Left colon (tissue), 2 donors: ENCODE measurements at places on chromosomes 13 and 19. TPM values are rescaled to one million over a fixed set of nuclear protein-coding genes. Genes with fewer than 3 reads are reported as not detected.
A peak's percentile ranks its signal among the peaks of the same experiment; 100 is the strongest.

Gene SLITRK6
- total RNA-seq, result 3.3 TPM

DNA sequence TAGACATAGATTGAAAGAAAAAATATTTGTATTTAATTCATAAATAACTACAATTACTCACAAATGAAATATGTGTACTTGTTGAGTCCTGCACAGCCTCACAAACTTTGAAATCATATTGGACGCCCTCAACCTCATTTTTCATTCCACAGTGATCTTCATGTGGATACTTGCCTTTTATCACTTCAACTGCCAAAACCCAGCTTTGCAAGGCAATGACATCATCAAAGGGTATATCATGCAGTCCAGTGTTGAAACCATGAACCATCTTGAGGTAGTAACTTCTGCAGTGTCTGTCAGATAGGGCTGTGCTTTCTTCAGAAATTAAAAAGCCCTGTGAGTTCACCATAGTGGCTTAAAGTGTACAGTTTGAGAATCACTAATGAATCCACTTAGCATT is 82.2 kb downstream of the HS6ST3 start:
- no peak for DNase-seq

- no peak for DNase-seq
Observed at GRCh38 chr13:45833663-45834375, 17.7 kb downstream of the SIAH3 start.

- no peak for DNase-seq
Observed at GRCh38 chr13:113192902-113193301, 15.6 kb downstream of the PCID2 start.

Gene CRX
- total RNA-seq, result not detected

DNA sequence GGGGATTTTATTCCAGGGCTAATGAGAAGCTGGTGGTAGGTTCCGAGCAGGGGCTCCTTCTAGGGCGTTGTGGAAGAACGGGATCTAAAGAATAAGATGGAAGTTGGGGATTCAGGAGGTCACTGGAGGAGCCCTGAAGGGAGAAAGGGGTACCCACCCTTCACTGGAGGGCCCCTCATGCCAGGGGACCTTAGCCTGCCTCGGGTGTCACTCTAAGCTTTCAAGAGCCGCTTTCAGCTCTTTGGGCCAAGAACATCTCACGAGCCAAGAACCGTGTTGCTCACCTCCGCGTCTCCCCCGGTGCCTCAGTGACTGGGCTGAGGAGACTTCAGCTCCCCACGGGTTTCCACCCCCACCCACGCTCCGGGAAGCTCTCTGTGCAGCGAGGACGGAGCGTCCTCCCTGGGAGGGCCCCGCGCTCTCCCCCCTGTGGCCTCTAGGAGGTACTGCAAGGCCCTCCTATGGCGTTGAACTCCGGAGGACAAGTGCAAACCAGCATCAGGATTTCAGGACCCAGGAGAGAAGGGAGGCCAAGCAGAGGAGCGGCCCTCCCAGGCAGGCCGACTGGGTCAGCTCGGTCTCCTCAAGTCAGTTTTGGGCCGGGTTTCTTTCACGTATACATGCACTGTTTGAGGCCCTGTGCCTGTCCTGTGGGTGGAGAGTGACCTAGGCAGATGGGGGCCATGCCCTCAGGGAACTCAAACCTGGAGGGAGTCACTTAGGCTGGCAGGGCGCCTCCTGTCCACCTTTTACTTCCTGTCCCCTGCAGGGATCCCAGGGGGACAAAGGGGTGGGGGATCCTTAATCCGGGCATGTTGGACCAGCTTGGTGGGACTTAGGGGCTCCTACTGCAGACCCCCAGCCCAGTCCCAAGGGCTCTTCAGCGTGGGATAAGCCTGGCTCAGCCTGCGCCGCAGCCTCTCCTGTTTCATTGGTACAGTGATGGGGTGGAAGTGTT is 5.1 kb upstream of the KRTDAP start:
- DNase-seq, result peak; percentile 35

Gene C19orf67
- total RNA-seq, result not detected

- DNase-seq, result no peak
Observed at GRCh38 chr13:101025519-101025918, 350.9 kb upstream of the TMTC4 start.

DNA sequence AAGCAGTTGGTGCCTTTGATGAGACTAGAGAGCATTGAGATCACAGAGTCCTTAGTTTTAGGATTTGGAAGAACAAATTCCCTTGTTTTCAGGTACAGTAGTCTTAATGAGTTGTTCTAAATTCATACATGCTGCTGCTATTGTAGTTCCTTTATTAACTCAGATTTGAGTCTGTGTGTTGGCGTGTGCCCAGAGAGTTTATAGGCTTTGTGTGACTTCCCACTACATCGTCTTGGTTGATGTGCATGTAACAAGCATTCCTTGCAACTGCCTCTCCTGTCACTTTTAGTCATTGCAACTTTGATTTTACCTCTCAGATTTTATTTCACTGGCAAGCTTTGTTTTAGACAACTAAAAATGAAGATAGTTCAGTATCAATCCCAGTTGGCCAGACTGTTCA is 135.5 kb downstream of the ZAR1L start:
- no peak for DNase-seq
